CD4-positive, alpha-beta T cell (primary cell): ENCODE measurements at places on chromosomes 6 and 20. TPM values are rescaled to one million over a fixed set of nuclear protein-coding genes. Genes with fewer than 3 reads are reported as not detected.
A peak's percentile ranks its signal among the peaks of the same experiment; 100 is the strongest.

ACTL10 gene
- total RNA-seq: 0.28 TPM

CRISP3 gene
- total RNA-seq: not detected

GRCh38 chr6:4259391-4259790 lies 124.0 kb upstream of the ECI2 start:
- DNase-seq: no peak

- peak; percentile 15 for DNase-seq
Observed at GRCh38 chr6:12751694-12752325, 35.2 kb downstream of the PHACTR1 start.

- no peak for DNase-seq
Observed at GRCh38 chr6:135871878-135872277, 20.4 kb downstream of the PDE7B start.

- no peak for DNase-seq
Observed at GRCh38 chr6:15674690-15675386, 12.0 kb upstream of the DTNBP1 start.

DNA sequence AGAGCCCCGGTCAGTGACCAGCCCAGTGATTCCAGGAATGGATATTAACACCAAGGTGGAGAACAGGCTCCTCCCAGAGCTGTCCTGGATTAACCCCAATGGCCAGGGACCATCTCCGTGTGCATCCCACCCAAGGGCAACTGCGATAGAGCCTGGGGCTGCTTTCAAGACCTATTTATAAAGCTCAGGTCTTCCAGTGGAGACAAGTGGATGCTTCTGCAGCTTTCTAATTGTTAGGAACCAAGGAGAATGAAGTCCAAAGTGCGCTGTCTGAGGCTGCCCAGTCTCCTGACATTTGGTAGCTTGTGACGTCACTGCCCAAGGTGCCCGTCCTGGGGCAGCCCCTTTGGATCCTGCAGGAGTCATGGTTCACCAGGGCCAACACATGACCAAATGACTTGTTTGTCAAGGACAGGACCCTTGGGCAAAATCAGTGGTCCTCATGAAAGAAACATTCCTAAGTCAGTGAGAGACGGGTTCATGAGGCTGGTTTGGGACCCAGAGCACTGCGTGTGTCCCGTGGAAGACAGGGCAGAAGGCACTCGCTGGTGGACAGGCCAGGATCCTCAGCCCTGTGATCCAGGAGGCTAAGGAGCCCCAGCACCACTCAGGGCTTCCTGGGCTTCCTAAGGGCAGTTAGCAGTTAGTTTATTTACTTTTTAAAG lies 174.9 kb downstream of the ANKRD60 start:
- DNase-seq: no peak

DNA sequence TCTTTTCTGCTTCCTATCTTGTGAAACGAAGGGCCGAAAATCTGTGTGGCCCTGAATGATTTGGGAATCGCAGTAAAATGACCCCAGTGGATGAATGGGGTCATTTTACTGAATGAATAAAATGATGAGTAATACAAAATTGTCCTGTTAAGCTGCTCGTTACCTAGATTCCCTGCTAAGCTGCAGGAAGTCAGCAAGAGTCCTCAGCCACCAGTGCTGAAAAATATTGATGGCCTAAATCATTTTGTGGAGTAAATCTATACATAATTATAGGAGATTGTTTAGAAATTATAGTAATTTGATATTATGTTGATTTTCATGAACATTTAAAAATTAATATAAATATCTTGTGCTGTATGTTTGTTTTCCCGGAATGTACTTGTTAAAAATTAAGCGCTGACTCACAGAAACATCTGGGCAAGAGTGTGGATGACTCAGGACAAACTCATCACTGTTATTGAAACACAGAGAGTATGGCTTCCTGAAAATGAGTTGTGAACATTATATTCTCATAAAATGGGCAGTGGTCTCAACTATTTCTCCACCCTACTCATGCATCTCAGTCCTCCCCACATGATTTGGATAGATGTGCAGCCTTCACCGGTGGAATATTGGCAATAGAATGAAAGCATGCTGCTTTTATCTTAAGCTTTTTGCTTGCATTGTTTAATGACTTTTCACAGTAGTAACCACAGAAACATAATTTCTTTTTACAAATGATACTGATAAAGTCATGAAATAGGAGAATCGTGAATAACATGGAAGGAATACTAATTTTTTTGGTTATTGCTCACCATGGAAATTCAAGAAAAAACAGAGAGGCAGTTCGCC lies 36.2 kb upstream of the RGS17 start:
- no peak for DNase-seq
